Mucosa of gallbladder (tissue), 1 donor: ENCODE measurements at places on chromosomes 2 and 18. TPM values are rescaled to one million over a fixed set of nuclear protein-coding genes. Genes with fewer than 3 reads are reported as not detected.

ERFE gene
- total RNA-seq = 0.35 TPM

GRCh38 chr2:144213797-144214196 is 306.1 kb downstream of the ZEB2 start:
- DNase-seq = no peak

DNA sequence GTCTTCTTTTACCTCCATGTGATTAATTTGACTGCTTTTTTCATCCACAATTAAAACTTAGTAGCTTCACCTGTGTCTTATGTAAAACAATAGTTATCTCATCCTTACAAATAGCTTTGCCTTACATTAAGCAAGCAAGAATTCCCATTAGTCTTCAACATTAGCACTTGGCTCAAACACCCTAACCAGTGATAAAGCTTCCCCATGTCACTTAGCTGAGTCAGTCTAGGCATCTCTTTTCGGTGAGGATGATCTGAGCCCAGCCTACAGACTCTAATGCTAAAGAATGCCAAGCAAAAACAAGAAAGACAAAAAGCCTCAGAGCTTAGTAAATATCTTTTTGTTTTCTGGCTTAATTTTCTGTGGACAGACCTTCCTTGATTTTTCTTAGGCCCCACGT is 26.1 kb downstream of the GAD1 start:
- DNase-seq = no peak

- DNase-seq = no peak
Measured at GRCh38 chr2:31318361-31319336, 84.7 kb downstream of the EHD3 start.

GRCh38 chr2:54455563-54456361 is at the start of gene SPTBN1:
Gene SPTBN1 (plus strand): TSS chr2:54456327. CDS start chr2:54526419, 70,092 bp downstream.
- peak; percentile 78 for DNase-seq

NT5DC4 gene
- 0.12 TPM for total RNA-seq

- DNase-seq = no peak
Measured at GRCh38 chr18:21439431-21439846, 161.1 kb downstream of the ESCO1 start.

DNA sequence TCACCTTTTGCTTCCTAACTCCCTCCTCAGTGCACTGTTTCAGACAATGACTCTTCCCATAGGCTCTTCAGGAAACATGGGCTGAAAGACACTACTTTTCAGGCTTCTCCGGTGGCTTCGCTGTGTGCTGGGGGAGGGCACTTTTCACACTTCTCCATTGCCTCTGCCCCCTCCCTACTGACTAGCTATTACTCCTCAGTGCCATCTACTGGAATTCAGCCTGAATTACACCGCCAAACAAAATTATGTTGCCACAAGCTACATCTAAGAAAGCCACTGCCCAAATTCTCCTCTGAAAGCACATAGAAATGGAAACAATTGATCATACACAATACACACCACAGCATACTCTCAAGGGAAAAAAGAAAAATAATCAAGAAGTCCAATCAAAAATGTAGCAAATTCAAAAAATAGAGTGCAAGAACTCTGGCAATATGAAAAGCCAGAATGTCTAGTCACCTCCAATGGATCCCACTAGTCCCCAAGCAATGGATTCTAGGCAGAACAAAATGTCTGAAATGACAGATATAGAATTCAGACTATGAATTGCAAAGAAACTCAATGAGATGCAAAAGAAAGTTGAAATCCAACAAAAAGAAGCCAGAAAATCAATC is 1139.4 kb upstream of the GYPC start:
- DNase-seq = no peak

DNA sequence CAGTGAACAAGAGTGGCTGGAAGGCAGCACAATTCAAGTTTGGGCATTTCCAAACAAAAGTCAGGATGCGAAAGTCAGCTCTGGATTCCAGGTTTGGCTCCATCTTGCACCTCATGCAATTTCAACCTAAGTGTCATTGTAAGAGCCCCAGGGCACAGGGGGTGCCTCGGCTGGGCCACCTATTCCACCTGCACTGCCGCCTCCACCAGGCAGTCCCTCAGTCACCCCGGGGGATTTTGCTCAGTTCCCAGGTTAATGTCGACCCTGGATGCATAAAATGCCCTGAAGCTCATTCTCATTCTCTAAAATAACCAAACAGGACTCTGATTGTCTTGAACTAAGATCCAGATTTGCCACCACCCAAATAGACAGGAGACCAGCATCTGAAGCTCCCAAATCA is 77.6 kb downstream of the EDAR start:
- DNase-seq = no peak

DNA sequence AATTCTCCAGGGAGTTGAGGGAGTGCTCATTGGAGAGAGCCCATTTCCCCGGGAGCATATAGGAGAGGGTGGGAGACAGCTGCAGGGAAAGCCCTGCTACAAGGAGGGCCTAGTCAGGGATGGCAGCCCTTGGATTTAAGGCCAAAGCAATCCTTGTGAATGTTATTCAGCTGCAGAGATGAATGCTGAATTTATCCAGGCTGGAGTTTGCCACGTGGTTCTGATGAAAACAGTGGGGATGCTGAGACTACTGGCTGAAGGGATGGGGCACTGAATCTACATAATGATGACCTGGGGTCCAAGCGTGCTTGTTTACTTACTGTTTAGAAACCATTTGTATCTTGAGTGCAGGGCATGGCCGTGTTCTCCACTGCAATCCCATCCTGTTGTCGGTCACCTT is 35.6 kb upstream of the RNF149 start:
- no peak for DNase-seq

DNA sequence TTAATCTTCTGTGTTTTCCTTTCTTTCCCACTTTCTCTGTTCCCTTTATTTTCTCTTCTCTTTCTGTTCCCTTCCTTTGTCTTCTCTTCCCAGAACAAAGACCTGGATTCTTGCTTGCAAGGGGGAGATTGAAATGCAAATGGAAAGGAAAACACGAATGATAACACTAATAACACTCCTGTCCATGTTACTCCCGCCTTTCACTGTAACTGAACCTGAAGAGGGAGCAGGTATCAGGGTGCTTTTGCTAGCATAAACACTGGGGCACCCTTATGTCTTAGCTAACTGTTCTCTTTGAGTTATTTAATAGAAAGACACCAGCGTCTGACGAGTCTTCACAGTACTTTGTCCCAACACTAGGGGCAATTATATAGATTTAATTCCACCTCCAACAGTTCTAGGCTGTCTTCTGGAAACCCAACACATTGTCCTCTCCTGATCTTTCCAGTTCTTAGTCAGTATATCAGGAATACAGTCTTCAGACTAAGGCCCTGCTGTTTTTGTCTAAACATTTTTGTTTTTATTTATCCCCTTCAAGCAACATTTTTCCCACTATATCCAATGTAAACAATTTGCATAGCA is 99.2 kb downstream of the PTPRM start:
- no peak for DNase-seq

- no peak for DNase-seq
Measured at GRCh38 chr2:69644506-69644979, 1.0 kb upstream of the AAK1 start.

- no peak for DNase-seq
Measured at GRCh38 chr2:160258492-160258805, 58.4 kb upstream of the ITGB6 start.

- DNase-seq = no peak
Measured at GRCh38 chr2:39865751-39866150, 86.7 kb upstream of the THUMPD2 start.

DNA sequence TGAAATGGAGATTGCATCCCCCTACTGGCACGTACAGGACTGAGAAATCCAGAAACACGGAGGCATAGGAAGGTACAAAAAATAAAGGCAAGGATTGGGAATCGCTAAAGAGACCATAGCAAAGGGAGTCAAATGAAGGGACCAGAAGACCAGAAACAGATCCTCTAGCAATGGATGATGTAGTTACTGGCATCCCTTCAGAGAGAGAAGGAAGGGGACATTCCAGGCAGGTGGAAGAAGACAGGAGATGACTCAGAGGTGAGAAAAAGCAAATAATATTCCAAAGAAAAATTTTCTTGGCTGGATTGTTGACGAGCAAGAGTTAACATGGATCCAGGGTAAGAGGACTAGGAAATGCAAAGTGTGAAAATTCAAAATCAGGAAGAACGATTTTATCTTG is 78.4 kb upstream of the FZD7 start:
- DNase-seq = no peak

DNA sequence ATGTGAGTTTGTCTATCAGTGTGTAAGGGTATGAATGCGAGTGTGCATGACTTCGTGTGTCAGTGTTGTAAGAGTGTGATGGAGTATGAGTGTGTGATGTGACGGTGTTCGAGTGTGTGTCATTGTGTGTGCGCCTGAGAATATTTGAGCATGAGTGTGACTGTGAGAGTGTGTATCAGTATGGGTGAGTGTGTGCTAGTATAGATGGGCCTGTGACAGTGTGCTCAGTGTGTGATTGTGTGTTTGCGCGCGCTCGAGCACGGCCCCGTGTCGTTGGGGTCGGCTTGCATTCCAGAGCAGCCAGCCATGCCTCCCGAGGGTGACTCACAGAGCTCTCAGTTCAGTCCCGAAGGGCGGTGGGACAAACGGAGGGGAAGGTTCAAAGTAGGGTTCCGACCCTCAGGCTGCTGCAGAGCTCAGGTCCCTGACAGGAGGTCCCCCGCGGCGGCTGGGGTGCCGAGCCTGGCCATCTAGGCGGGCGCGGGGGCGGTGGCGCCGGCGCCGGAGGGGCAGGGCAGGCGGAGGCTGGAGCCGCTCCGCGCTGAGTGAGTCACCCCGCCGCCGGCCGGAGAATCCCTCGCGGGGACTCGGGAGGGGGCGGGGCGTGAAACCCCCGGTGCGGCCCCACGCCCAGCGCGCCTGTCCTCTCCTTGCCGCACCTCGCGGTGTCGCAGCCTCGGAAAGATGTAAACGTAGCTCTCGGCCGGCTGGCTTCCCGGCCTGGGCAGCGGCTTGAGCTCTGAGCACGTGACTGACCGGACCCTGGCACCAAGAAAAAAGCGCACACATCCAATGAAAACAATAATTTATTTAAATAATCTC is 3.8 kb downstream of the DLX2 start:
- no peak for DNase-seq

EMILIN1 gene
- 210 TPM for total RNA-seq

ADRA2B gene
- 0.95 TPM for total RNA-seq

REEP1 gene
- total RNA-seq = 21.2 TPM

RNF138 gene
- total RNA-seq = 31.2 TPM

GRCh38 chr2:11224887-11225286 is 69.6 kb downstream of the SLC66A3 start:
- no peak for DNase-seq

DNA sequence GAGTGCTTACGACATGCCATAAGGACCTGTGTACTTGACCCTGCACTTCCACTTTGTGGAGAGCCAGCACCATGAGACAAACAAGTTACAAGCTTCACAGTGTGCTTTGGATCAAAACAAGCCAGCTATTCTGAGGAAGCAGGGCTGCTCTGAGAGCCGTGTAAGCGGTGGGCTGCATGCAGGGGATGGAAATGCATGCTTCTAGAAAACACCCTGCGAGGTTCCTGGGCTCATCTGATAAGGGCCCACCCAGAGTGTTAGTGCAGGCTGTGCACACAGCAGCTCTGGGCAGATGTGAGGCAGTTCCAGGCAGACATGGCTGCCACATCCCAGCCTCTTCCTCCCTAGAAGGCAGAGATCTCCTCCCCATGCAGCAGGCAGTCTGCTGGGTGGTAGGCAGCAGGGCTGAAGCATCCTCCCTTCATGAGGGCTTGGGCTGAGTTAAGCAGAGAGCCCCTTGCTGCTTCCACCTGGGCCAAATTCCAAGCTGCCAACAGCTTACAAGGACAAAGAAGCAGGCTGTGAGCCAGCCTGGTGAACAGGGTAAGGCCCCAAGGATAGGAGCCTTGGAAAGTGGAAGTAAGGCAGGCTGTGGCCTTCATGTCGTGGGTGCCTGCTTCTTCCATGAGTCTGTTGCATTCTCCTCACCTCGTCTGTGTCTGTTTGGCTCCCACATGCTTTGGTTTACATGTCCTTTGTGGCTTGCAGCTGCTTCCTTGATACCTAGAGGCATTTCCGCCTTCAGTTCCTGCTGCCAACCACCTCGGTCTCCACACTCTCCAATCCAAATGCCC is 7.7 kb downstream of the PSD4 start:
- DNase-seq = no peak

VWA3B gene
- total RNA-seq = 0.58 TPM

CYS1 gene
- 27.8 TPM for total RNA-seq

GRCh38 chr18:3305354-3305762 is 43.4 kb downstream of the MYL12B start:
- no peak for DNase-seq

DNA sequence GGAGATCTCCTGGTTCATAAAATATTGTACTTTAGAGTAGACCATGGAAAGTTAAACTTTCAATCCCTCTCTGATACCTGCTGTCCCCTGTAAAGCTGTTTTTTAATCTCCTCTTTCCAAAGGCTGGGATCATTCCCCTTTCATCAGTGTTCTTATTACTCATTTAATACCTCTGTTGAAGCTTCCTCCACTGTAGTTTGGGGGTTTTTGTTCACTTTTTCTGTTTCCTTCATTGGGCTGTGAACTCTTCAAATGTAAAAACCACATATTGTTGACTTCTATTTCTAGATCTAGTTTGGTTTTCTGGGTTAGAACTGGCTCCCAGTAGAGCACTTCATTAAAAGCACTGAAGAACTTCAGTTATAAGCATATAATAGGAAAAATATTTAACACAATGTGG is 598.1 kb downstream of the RNF144A start:
- no peak for DNase-seq

DNA sequence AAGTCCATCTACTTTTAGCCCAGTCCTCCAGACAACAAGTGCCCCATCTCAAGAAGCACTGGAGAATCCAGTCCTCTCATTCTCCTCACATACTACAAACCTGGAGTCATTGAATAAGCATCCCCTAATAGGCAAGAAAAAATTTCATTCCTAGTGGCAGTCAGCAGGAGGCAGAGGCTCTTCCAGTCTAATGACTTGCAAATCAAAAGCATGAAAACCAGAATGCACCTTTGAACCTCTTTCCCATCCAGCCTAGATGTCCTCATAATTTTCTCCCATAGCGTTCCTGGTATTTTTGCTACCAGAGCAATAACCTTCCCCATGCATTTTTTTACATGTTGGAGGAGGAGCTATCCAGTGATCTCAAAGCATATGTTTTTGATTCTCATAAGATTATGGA is 252.6 kb downstream of the TTC32 start:
- no peak for DNase-seq

GRCh38 chr18:57841568-57841967 is 38.5 kb upstream of the ATP8B1 start:
- no peak for DNase-seq

KCNS3 gene
- 6.5 TPM for total RNA-seq

REG1B gene
- total RNA-seq = 8.1 TPM

DNA sequence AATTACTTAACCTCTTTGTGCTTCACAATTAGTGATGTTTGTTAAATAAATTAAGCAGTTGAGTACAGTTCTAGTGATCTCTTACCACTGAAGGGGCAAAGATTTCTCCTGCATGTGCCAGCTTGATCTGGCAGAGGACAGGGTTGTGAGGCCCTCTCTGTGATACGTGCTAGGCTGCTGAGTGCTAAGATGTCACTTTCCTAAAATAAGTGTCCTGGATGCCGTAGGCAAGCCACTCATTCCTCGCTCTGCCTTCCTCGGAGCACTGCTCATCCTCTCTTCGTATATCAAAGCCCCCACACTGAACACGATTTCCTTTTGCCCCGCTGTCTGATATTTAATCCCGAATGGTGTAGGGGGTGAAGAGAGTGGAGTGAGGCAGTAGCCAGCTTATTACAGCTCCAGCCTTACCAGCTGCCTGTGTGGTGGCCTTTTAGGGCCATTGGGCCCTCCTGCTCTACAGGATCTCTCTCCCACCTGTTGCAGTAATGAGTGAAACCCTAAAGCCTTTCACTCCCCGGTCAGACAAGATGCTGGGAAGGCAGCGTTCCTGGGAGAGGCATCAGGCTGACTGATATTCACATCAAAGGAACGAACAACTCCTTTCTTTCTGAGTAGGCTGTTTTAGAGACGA is 40.5 kb downstream of the PTPRM start:
- no peak for DNase-seq

KLHL29 gene
- 22.3 TPM for total RNA-seq

TMEM87B gene
- total RNA-seq = 36.3 TPM
